ENCODE measurements at places on chromosomes 7 and 10.

DNA sequence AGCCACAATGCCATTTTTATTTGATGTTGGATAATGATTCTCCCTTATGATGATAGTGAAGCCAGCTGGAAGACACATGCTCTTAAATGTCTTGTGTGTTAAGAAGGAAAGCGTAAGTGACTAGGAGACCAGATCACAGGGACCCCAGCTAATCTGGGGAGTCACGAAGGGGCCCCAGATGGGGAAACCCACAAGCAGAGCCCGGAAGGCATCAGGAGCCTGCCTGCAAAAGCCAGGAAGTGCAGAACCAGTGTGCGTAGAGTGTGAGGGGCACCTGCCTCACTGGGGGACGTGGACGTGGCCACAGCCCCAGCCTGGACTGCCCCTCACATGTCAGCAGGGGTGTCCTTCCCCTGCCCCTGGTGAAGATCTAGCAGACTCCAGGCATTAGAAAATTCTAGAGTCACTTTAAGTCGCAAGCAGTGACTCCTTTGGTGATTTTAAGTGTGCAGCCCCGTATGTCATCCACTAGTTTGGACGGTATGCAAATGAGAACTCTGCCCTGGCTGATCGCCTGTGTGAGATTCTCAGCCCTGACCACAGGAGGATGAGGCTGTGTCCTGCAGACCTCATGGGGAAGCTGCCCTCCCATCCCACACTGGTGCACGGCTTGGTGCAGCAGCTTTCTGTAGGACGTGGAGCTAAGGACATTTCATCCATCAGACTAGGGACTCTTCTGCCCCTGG, 243.0 kb downstream of the WDR37 start:
- DNase-seq: no peak

DNA sequence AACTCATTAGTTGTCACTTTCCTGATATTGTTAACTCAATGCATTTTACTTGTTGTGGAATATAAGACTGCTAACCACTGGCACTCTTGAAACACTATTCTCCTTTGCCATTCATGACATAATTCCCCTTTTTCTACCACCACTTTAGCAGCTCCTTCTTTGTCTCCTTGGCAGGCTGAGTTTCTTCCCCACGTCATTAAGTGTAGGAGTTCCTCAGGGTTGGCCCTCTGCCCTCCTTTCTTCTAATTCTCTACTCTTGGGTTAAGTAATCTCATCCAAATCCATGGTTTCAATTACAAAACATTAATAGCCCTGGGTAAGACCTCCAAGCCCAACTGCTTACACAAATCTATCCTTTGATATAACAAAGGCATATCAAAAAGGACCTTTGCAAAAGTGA, 175.1 kb downstream of the HGF start:
- DNase-seq: no peak

GRCh38 chr7:150903606-150904005, 51.3 kb downstream of the AOC1 start:
- no peak for DNase-seq

GRCh38 chr10:122464250-122464510, 2.8 kb downstream of the HTRA1 start:
- no peak for DNase-seq

DNA sequence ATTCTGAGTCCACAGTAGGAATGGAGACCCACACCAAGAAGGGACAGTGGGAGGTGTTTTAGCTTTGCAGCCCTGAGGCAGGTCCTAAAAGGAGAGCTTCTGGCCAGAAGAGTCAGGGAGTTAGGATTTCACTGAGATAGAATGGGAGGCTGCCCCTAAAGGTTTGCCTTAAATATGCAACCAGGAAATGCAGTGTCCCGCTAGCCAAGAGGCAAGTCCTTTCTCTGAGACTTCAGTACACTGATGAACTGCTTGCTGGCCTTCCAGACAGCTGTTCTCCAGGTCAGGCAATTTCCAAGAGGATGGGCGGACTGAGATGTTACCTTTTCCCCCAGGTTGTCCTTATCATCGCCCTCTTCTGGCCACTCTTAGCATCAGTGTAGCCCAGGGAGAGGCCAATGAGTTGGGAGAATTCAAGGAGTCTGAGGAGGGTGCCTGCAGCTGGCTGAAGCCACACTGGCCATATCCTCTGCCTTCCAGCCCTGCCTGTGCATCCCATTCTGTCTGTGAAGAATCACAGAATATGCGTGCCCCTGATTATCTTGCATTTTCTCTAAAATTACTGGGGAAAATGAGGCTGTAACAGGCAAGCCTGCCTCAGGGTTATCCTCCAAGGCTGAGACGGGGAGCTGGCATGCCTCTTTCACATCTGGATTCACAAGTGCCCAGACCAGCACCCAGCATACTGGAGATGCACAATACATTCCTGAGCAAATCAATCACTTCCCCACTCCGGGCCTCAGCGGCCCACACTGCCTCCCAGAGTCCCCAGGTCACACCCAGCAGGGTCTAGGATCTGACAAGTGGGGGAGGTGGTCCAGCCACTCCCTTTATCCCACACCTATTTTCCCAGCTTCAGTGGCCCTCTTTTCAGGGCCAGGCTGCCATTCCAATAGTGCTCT, 2.4 kb downstream of the TLL2 start:
- DNase-seq: no peak

DNA sequence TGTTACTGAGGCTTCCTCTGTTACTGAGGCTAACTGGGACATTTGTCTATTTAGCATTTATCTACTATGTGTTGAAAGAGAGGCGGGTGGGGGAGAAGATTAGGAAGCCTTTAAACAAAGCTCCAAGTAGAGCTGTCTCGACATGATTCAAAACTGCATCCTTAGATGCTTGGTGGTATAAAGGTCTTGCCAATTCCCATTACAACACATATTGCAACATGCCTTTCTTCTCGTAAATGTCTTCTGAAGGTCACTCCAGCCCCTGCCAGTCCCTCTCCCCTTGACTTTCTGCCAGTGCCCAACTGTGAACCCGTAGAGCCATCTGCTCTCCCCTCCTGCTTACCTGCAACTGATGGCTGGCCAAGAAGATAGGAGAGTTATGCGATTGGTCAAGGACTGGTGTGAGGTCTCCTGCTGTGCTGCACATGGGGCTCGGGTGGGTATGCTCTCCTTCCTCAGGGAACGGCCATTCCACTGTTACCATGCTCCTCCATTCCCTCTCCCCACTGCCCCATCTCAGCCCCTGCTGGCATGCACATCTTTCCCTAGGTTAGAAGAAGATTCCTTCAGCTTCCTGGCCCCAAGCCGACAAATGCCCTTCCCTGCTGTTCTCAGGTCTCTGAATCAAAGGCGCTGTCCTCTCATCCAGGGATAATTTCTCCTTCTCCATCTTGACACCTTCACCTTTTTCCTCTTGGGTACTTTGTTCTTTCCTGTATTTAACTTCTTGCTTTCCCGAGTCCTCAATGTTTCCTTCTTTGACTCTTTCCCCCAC, 43.6 kb upstream of the ZNF32 start:
- no peak for DNase-seq

- no peak for DNase-seq
These were observed 544.1 kb downstream of the XPNPEP1 start for GRCh38 chr10:109379186-109379585.

DNA sequence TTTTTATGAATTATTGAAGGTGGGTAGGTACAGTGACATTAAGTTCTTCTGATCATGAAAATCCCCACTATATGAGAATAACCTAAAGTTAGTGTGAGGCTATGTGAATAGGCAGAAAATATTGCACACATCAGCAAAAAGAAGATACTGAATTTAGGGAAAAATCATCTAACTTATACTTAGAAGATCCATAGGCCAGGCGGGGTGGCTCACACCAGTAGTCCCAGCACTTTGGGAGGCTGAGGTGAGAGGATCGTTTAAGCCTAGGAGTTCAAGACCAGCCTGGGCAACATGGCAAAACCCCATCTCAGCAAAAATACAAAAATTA, 49.5 kb upstream of the ARHGAP12 start:
- DNase-seq: no peak

DNA sequence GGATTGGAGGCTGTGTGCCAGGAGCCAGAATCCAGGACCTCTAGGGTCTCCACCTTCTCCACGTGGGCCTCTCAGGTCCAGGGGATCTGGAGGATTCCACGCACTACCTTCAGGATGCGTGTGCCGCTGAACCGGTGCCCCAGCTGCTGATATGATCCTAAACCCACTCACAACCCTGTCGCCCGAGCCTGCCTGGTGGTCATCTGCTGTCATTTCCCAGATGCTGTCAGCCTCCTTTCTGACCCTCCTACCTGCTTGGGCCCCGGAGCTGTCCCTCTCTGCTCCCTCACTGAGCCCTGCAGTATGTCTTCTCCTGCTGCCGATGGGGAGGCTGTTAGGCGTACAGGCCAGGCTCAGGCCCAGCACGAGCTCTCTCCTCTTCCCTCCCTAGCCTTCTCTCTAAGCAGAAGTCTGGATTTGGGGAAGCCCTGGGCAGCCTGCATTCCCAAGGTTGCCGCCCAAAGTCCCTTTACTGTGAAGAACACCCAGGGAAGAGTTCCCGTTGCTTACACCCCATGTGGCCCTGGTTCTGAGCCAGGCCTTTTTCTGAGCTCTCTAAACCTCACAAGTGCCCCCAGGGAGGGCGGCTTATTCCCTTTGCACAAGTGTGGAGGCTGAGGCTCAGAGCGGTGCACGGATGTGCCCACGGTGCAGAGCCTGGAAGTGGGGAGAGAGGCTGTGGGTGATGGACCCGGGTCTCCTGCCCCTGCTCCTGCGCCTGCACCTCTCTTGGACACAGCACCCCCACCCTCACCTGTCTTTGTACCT, 30.8 kb upstream of the ZNF488 start:
- no peak for DNase-seq

GRCh38 chr10:62597226-62597625, 207.3 kb upstream of the ADO start:
- no peak for DNase-seq

GRCh38 chr7:25455683-25456251, 227.5 kb upstream of the NPVF start:
- no peak for DNase-seq

- no peak for DNase-seq
These were observed 238.4 kb upstream of the ZMIZ1 start for GRCh38 chr10:78830062-78830975.

GRCh38 chr10:306007-306674, 170.9 kb downstream of the ZMYND11 start:
- no peak for DNase-seq

GRCh38 chr10:127041552-127041951, 136.3 kb downstream of the DOCK1 start:
- no peak for DNase-seq

GRCh38 chr7:134823400-134823799, 44.0 kb downstream of the CALD1 start:
- no peak for DNase-seq

DNA sequence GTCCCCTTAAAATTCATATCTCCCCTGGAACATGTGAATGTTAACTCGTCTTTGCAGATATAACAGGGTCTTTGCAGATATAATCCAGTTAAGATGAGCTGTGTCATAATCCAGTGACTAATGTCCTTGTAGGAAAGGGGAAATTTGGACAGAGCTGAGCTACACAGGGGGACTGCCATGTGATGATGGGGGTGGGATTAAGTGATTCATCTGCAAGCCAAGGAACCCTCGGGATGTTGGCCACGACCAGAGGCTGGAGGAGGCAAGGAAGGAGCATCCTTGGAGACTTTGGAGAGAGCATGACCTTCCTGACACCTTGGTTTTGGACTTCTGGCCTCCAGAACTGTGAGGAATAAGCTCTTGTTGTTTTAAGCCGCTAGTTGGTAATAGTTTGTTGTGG, 153.9 kb upstream of the PCBD1 start:
- DNase-seq: no peak

GRCh38 chr10:81007872-81008271, 470.2 kb downstream of the SH2D4B start:
- no peak for DNase-seq

DNA sequence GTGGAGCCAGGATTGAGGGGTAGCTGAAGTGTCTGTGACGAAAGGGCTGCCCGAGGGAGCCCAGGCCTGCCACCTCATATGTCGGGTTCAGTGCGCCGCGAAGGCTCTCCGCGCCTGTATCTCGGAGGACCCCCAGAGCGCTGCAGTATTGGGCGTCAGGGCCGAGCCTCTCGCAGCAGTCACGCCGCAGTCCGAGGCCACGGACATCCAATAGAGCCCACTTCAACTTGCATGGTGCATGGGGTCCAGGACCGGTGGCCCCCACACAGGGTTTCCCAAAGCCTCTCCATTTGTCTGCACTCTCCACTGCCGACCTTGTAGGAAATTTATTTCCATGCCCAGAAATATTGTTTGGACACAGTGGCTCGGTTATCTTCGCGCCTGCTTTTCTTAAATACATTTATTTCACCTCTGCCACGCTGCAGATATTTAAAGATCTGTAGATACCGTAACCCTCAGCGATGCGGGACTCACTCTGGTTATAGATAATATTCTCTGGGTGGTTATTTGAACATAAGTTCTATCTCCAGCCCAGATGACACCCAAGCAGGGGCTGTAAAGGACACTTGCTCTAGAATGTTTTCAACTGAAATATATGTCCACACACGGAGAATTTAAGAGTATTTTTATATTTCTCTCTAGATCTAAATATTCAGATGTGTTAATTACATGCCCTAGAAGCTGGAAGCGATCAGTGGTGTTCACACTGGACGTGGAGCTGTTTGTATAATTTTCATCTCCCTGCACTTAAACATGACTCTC, 5.1 kb upstream of the ZNF503 start:
- no peak for DNase-seq

GRCh38 chr10:44745920-44746319, 165.2 kb upstream of the TMEM72 start:
- no peak for DNase-seq

GRCh38 chr7:129851809-129852208, 101.0 kb downstream of the UBE2H start:
- DNase-seq: no peak

GRCh38 chr10:69838853-69839252, 37.1 kb downstream of the COL13A1 start:
- no peak for DNase-seq

GRCh38 chr10:13830385-13830784, 243.6 kb downstream of the PRPF18 start:
- no peak for DNase-seq

- no peak for DNase-seq
These were observed 203.7 kb upstream of the PHYHIPL start for GRCh38 chr10:58972576-58973234.

GRCh38 chr7:99944497-99945070, 15.2 kb upstream of the GJC3 start:
- no peak for DNase-seq
